Regular cardiac myocyte (primary cell): ENCODE measurements at places on chromosomes 7 and 10. TPM values are rescaled to one million over a fixed set of nuclear protein-coding genes. Genes with fewer than 3 reads are reported as not detected.

The NPTX2 gene
- 2.9 and 5.4 TPM in 2 replicates for total RNA-seq

The SAMD9 gene
- total RNA-seq = 19.7 and 22.0 TPM in 2 replicates

The FKBP14 gene
- 41.8 and 55.0 TPM in 2 replicates for total RNA-seq

The SORCS1 gene
- total RNA-seq = not detected in 2 replicates

The NPC1L1 gene
- under 0.01 TPM in 2 replicates for total RNA-seq

The PGAM2 gene
- total RNA-seq = 0.56 TPM in 1 of 2 replicates, not detected in the other

The GCK gene
- total RNA-seq = 0.38 and 0.85 TPM in 2 replicates

The GSTO1 gene
- total RNA-seq = 255 and 337 TPM in 2 replicates

The ZNF107 gene
- 1.7 and 1.9 TPM in 2 replicates for total RNA-seq

The AASS gene
- total RNA-seq = 25.7 and 30.2 TPM in 2 replicates

The PLAC9 gene
- 12.8 and 19.4 TPM in 2 replicates for total RNA-seq

The GPR26 gene
- total RNA-seq = not detected in 2 replicates

The WNT8B gene
- not detected in 2 replicates for total RNA-seq

The NUTM2E gene
- under 0.01 TPM in 1 of 2 replicates, not detected in the other for total RNA-seq

The STEAP1 gene
- total RNA-seq = 32.2 and 64.8 TPM in 2 replicates

The LMBR1 gene
- total RNA-seq = 46.4 and 60.9 TPM in 2 replicates

The CDK6 gene
- 38.3 and 38.9 TPM in 2 replicates for total RNA-seq

The SAP25 gene
- total RNA-seq = not detected in 2 replicates

The BLOC1S2 gene
- total RNA-seq = 47.4 and 56.9 TPM in 2 replicates

The TMEM273 gene
- 0.58 and 4.2 TPM in 2 replicates for total RNA-seq

The ANK3 gene
- total RNA-seq = 93.2 and 169 TPM in 2 replicates

The SLC16A9 gene
- 4.5 and 18.0 TPM in 2 replicates for total RNA-seq

The TMEM130 gene
- 0.38 and 0.56 TPM in 2 replicates for total RNA-seq

The STAG3 gene
- total RNA-seq = 1.1 and 4.8 TPM in 2 replicates

The OR2F2 gene
- total RNA-seq = under 0.01 TPM in 1 of 2 replicates, not detected in the other

The GPC2 gene
- 2.1 and 3.1 TPM in 2 replicates for total RNA-seq

The CCDC172 gene
- total RNA-seq = not detected in 2 replicates

The AKR1C1 gene
- 69.3 and 122 TPM in 2 replicates for total RNA-seq

The ZNF92 gene
- total RNA-seq = 5.9 and 9.2 TPM in 2 replicates

The ACTL6B gene
- not detected in 2 replicates for total RNA-seq

The RPEL1 gene
- total RNA-seq = under 0.01 and 0.19 TPM in 2 replicates

The CFTR gene
- total RNA-seq = under 0.01 TPM in 2 replicates

The XRCC2 gene
- total RNA-seq = 1.1 and 6.9 TPM in 2 replicates

The SHLD2 gene
- total RNA-seq = 25.7 and 31.6 TPM in 2 replicates
